ENCODE measurements at places on chromosomes 1 and 21.

DNA sequence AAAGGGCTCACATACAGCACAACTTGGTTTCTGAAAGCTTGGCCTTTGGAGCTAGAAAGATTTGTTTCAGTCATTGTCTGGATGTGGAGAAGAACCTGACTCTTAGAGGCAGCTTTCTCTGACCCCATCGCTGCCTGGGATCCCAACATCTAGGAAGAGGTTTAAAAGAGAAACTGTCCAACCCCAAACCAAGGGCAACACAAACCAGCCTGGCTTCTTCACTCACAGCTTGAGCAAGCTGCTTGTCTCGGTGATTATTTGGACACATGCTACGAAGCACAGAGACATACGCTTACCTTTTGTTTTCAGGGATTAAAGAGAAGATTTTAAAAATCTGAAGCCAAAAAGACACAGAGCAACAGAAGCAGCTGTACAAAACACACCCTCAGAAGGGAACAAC lies 109.8 kb downstream of the ETS2 start:
- DNase-seq: no peak

DNA sequence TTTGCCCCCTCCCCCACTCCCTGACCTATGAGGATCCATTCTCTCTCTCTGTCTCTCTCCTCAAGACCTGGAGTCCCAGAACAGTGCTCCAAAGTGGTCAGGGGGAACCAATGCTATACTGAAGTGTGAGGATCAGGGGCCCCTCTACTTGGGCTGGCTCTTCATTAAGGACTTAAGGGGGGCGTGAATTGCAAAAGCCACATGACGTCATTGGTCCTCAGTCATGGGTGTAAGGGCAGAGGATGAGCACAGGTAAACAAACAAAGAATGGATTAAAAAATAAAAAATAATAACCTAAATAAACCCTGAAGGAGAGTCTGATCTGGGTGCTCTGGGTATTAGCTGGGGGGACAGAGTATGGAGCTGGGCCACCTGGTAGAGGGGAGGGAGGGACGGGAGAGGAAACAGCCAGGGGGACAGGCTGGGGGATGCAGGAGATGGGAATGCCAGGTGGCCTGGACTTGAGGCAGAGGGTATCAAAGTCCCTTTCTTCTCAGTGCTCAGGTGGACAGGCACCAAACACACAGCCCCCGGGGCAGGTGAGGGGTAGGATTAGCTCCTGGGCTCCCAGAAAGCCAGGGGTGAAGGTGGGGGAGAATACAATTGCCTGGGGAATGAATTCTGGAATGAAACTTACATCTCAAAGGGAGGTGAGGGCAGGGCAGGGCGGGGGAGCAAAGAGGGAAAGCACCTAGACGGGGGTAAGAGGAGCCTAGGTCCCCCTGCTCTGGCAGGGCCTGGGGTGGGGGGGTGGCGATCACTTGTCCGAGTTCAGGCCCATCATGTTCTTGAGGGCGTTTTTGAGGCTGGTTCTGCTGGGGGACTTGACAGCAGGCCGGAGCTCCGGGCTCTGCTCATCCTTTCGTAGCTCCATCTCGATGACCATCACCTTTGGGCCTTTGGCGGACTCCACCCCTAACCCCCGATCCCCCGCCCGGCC lies 4.6 kb downstream of the MPZ start:
- no peak for DNase-seq

DNA sequence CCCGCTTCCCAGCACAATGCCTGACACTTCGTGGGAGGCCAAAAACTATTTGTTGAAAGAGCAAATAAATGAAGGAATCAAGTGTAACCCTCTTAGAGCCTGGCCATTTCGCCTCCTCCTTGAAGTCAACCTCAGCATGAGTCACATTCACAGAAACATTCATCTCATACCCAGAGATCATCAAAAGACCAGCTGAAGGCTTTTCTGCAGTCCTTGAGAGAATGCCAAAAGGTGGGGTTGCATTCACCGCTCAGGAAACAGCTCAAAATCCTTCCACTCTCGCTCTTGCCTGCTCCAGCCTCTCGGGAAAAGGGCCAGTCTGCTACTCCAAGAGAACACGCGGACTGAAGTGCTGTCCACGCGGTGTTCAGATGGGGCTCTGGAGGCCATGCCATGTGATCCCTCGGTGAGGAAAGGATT lies 90.0 kb downstream of the VWA5B1 start:
- DNase-seq: peak; percentile 93

- DNase-seq: no peak
Observed at GRCh38 chr1:32178380-32179192, 889 bp upstream of the TXLNA start.

- peak; percentile 82 for DNase-seq
Observed at GRCh38 chr1:10679496-10680220, 116.8 kb downstream of the CASZ1 start.

DNA sequence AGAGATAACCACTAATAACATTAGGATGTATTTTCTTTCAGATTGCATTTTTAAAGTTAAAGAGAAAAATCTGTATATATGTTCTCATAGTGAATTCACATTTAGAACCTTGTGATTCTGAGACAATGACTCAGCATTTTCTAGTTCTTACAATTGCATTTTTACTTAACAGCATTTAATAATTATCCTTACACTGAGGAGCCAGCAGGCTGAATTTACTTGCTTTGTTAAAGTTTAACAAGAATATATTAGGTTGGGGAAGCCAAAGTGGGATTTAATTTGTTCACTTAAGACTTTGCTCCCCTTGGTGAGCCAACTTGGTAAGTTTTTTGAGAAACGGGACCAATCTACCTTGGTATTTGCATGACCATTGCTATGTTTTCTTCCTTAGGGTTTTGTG lies 4.5 kb downstream of the PATJ start:
- DNase-seq: peak; percentile 43

GRCh38 chr1:150622303-150622975 lies 7.0 kb downstream of the ENSA start:
- no peak for DNase-seq

- peak; percentile 92 for DNase-seq
Observed at GRCh38 chr1:10575616-10576015, 100.9 kb downstream of the PEX14 start.

DNA sequence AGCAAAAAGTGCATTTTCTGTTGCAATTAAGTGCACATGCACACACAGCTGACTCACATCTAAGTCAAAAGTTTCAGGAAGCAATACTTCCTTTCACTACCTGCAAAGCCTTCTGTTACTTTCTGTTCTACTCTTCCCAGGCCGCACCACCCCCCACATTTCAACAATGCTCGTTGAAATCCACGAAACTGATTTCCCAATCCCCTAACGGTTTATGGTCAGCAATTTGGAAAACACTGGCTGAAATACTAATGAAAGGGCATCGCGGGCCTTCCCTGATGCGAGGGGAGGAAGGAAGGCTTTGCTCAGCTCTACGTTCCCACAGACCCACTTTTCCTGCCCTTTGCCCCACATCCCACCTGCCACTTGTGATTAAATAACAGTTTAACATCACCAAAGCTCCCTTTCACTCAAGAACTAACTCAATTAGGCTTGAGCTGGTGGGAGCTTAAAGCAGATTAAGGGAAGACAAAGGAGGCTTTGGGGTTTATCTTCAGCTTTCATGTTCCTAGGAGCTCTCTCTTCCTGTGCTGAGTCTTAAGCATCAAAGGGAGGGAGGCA lies 243.2 kb upstream of the RAB4A start:
- no peak for DNase-seq

GRCh38 chr1:39574646-39575045 lies 1.9 kb downstream of the PABPC4 start:
- DNase-seq: no peak

GRCh38 chr1:212433577-212434462 lies 1.1 kb downstream of the NENF start:
- no peak for DNase-seq

GRCh38 chr1:25427696-25428095 lies 3.0 kb upstream of the MACO1 start:
- DNase-seq: no peak

GRCh38 chr21:31255036-31255435 lies 89.0 kb downstream of the TIAM1 start:
- DNase-seq: no peak

GRCh38 chr1:2237773-2238172 lies 9.7 kb downstream of the SKI start:
- no peak for DNase-seq

GRCh38 chr1:19507516-19507915 lies 22.2 kb upstream of the CAPZB start:
- DNase-seq: no peak

DNA sequence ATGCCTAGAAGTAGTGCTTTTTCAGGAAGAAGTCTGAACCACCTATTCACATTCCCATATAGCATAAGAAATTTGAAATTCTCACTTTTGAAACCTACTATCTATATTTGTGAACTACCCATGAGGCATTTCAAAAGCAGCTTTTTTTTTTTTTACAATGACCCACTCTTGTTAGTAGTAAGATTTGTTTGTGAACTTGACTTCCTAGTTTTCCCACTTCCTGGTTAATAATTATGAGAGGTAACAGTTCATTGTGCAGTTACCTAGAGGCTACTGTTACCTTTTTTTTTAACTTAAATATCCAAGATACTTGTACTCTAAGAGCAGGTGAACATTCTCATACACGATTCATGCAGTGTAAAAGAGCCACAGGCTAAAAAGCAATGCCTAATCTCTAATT lies 371.7 kb upstream of the ADGRL2 start:
- no peak for DNase-seq

DNA sequence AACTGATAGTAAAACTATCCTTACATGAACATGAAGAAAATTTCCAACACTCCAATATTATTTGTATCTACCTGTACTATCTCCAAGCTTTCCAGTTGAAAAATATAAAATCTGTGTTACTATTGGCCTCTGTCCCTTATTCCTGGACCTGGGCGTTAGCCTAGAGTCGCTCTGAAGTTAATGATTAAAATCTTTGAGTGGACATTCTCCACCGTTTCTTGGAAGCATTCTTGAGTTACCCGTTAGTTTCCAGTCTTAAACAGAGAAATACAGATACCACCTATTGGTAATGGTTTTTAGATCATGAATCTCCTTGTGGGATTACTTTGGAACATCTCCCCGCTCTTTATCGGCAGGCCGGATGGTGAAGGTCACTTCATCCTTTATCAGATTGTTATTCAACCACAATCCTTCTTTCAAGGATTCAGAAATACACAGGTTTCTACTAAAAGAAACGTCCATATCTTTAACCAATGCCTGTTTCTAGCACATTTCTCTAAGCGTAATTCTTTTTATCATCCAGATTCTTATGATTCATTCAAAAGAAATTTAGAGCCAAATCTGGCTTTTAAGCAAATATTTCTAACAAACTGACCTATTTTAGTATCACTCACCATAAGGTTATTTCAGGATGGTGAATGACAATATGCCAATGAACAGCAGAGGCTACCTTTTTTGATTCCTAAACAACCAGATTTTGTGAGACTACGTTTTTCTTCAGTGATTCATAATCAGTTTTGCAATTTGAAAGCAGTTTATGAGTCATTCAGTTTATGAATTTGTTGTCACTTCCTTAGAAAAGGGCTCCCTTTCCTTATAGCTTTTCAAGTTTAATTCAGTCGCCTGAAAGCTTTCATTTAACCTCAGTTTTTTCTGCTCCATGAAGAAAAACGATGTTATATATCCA lies 70.2 kb upstream of the ERRFI1 start:
- peak; percentile 91 for DNase-seq

- DNase-seq: no peak
Observed at GRCh38 chr1:75423136-75423535, 187.8 kb downstream of the SLC44A5 start.

DNA sequence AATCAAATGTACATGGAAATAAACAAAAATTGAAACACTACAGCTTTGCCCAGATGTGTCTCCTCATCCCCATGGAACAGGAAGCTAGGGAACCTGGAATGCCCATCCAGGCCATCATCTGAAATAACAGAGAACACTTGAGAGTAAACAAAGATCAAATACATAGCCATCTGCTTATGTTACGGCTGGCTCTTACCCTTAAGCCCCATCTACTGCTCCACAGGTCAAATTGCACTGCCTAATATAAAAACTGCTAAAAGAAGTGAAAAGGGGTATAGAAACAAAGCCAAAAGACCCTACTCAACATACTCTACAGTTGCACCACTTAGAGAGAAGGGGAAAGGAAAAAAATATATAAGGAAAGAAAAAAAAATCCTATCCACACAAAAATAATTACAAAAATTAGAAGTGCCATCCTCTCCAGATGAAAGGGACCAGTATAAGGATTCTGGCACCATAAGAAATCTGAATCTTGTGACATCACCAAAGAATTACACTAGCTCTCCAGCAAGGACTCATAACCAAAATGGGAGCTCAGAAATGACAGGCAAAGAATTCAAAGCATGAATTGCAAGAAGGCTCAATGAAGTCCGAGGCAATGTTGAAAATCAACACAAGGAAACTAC lies 26.9 kb downstream of the OR6Y1 start:
- peak; percentile 8 for DNase-seq

- no peak for DNase-seq
Observed at GRCh38 chr1:211381481-211382181, 55.0 kb downstream of the TRAF5 start.

DNA sequence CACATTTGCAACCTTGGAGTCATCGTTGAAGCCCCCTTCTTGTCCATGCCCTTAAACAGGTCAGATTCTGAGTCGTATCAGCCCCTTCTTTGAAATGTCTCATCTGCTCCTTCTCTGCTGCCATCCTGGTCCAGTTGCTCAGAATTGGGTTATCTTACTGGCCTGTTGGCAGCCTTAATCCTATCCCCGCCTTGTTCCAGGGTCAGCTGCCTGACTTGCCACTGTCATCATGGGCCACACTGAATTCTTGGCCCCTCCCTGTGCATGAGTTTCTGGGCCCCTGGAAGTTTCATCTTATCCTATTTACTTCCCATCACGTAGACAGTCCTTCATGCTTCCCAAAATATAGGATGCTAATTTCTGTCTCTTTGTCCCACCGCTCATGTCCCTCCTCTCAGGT lies 23.7 kb downstream of the IRF2BP2 start:
- DNase-seq: no peak

DNA sequence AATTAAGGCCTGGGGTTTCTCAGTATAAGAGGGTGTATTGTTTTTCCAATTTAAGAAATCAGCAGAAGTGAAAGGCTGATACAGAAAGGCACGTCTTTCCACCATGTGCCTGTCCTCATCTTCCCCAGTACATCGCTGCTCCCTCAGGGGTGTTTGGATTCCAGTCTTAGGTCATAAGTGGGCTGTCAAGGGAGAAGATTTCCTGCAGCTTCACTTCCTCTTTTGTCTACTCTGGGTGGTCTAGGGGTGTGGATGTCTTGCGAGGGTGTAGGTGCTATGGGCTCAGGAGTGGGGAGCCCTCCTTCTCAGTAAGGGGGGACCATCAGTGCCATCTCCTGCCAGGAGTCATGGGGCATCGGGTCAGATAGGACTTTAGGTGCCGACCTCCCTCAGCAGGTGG lies 999.8 kb upstream of the NCAM2 start:
- no peak for DNase-seq

DNA sequence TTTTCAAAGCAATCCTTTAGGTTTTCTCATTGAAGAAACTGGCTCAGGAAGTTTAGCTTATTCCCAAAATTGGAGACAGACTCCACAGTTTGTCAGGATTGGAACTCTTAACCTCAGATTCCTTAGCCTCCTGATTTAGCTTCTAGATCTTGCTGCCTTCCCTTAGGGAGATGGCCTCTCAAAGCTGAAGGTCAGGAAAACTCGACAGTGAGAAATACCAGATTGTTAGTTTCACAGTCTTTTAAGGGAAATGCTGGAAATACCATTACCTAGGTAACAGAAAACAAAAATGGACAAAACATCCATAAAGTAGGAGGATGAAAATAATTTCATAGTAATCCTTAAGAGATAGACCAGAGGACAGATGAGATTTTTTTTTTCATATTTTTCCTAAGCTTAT lies 7.8 kb downstream of the RASAL2 start:
- peak; percentile 46 for DNase-seq

GRCh38 chr1:43337588-43337987 lies at the start of gene MPL:
MPL (plus strand) TSS chr1:43337818; CDS start chr1:43337849, 31 bp downstream.
- no peak for DNase-seq

Measured in fibroblast of skin of back (primary cell).